Natural killer cell (primary cell): ENCODE measurements at places on chromosomes 11 and 22. TPM values are rescaled to one million over a fixed set of nuclear protein-coding genes. Genes with fewer than 3 reads are reported as not detected.
A peak's percentile ranks its signal among the peaks of the same experiment; 100 is the strongest.

DNA sequence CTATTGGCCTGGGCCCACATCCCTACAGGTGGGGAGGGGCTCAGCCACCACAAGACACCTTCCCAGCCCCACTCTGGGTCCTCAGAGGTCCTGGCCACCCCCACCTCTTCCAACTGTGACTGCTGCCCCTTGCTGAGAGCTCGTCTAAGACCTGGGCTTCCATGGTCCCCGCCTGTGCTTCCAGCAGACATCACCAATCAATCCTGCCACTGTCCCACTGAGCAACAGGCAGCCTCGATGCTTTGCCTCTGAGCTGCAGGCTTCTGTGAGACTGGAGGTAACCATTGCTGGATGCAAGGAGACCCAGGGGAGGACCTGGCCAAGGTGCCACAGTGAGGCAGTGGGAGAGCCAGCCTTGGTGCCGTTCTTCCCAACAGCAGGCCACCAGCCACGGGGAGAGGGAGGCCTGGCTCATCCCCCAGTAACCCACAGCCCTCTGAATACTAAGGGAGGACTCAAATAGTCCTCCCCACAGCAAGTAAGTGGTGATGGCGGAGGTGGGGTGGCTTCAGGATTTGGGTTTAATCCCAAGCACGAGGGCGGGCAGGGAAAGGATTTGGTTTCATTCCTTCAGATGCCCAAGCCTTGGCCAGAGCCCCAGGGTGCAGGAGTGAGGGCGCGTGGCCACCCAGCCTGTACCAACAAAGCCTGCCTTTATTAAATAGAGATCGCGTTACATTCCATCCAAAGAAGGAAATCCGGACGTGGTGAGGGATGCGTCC is 5.5 kb upstream of the FADS3 start:
- H3K4me3 ChIP-seq, result no peak overlapping the region
- H3K27me3 ChIP-seq, result no peaks in the 10 kb centered on the region
- DNase-seq, result peak; percentile 13
- peaks cover 14% of the 10 kb centered on the region for H3K4me1 ChIP-seq
- no peaks in the 10 kb centered on the region for H3K36me3 ChIP-seq
- no peak overlapping the region for H3K27ac ChIP-seq

DNA sequence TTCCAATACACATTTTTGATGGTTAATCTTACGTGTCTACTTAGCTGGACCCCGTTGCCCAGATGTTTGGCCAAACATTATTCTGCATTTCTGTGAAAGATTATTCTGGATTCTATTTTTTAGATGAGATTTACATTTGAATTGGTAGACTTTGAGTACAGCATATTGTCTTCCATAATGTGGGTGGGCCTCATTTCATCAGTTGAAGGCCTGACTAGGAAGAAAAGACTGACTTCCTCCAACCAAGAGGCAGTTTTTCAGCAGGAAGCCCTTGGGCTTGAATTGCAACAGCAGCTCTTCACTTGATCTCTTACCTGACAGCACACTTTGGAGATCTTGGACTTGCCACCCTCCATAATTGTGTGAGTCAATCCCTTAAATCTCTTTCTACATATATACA is 58.7 kb downstream of the FDX1 start:
- H3K4me3 ChIP-seq, result no peak overlapping the region
- no peaks in the 10 kb centered on the region for H3K27me3 ChIP-seq
- H3K36me3 ChIP-seq, result no peaks in the 10 kb centered on the region
- H3K4me1 ChIP-seq, result no peaks in the 10 kb centered on the region
- H3K27ac ChIP-seq, result no peak overlapping the region
- DNase-seq, result no peak

Gene ARHGAP20
- total RNA-seq, result not detected

- DNase-seq, result no peak
- no peaks in the 10 kb centered on the region for H3K27me3 ChIP-seq
- no peak overlapping the region for H3K4me3 ChIP-seq
- peaks cover 21% of the 10 kb centered on the region for H3K4me1 ChIP-seq
Observed at GRCh38 chr22:42001706-42002105, 3.1 kb downstream of the WBP2NL start.

- H3K27me3 ChIP-seq, result peaks cover 17% of the 10 kb centered on the region
- no peaks in the 10 kb centered on the region for H3K36me3 ChIP-seq
- H3K27ac ChIP-seq, result no peak within 1 kb of the TSS
- peak; percentile 30 for DNase-seq
Observed at GRCh38 chr11:15073361-15074205, at the start of gene CALCB. CALCB (plus strand) TSS chr11:15073593; CDS start chr11:15074719, 1,126 bp downstream.

Gene SYNGR1
- 31.3 TPM for total RNA-seq

Gene H19
- not detected for total RNA-seq

Gene ANKK1
- total RNA-seq, result 0.93 TPM

- H3K4me1 ChIP-seq, result no peaks in the 10 kb centered on the region
- no peak for DNase-seq
- no peak overlapping the region for H3K4me3 ChIP-seq
- no peak overlapping the region for H3K27ac ChIP-seq
- no peaks in the 10 kb centered on the region for H3K36me3 ChIP-seq
Observed at GRCh38 chr22:33835265-33835664, 85.0 kb downstream of the LARGE1 start.

Gene CSRP3
- not detected for total RNA-seq

- no peaks in the 10 kb centered on the region for H3K36me3 ChIP-seq
- no peak overlapping the region for H3K4me3 ChIP-seq
- no peaks in the 10 kb centered on the region for H3K4me1 ChIP-seq
- DNase-seq, result no peak
- no peak overlapping the region for H3K27ac ChIP-seq
Observed at GRCh38 chr11:113895367-113896155, 9.0 kb upstream of the HTR3B start.

GRCh38 chr22:49193348-49193747 is 634.3 kb downstream of the BRD1 start:
- H3K4me3 ChIP-seq, result no peak overlapping the region
- H3K36me3 ChIP-seq, result no peaks in the 10 kb centered on the region
- no peaks in the 10 kb centered on the region for H3K4me1 ChIP-seq
- H3K27ac ChIP-seq, result no peak overlapping the region
- no peaks in the 10 kb centered on the region for H3K27me3 ChIP-seq
- no peak for DNase-seq

DNA sequence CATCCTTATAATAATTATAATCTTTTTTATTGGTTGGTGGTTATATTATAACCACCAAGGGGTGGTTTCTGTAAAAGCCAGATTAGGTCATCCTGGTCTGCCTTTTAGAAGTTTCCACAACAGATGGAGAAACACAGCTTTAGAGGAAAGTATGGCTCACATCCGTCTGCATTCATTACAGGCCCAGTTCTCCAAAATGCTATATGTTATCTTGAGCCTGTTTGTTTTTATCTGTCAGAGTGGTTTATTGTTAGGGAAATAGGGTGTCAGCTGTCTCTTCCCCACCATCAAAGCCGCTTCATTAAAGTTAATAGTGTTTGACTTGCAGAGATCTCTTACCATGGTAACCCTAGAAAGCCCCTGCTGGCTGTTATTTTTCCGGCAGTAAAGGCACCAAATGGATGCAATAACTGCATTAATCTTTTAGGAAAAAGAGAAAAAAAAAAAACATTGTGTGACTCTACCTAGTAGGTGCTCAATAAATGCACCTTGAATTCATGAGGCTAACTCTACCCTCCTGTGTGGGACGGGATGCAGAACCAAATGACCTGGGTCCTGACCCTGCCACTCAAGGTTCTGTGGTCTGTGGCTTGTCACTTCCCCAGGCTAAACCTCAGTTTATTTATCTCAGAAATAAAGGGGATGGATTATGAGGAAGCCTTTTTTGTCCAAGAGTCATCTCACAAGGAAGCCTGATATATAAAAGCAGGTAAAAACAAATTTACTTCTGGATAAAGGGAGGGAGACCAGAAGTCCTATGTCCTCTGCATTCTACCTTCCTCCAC is 118.3 kb downstream of the WT1 start:
- H3K4me3 ChIP-seq, result no peak overlapping the region
- H3K4me1 ChIP-seq, result peaks cover 3% of the 10 kb centered on the region
- H3K27me3 ChIP-seq, result no peaks in the 10 kb centered on the region
- H3K36me3 ChIP-seq, result no peaks in the 10 kb centered on the region
- DNase-seq, result no peak

Gene AQP11
- 0.21 TPM for total RNA-seq

Gene APLNR
- total RNA-seq, result not detected

GRCh38 chr11:76208438-76209374 is 2.4 kb upstream of the WNT11 start:
- peak overlapping the region; percentile 52 for H3K4me3 ChIP-seq
- peak; percentile 89 for DNase-seq
- H3K4me1 ChIP-seq, result peaks cover 49% of the 10 kb centered on the region
- no peaks in the 10 kb centered on the region for H3K36me3 ChIP-seq

Gene NLRP14
- not detected for total RNA-seq

DNA sequence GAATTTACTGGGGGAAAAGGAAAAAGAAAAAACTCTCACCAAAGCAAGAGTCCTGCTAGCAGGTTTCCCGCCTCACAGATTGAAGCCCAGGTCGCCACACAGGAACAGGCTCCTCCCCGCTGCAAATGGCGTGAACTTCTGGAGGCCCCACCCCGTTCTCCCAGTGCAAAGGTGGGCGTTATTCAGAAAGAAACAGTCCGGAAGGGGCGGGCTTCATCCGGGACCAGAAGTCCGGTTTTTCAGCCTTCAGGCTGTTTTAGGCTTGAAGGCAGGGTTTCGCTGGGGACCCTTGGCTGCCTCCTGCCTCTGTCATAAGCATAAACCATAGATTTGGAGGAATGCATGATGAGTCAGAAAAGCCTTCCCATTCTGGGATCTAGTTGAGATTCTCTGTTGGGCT is 148.3 kb upstream of the POU2AF2 start:
- H3K4me1 ChIP-seq, result no peaks in the 10 kb centered on the region
- H3K27me3 ChIP-seq, result no peaks in the 10 kb centered on the region
- DNase-seq, result no peak
- no peak overlapping the region for H3K4me3 ChIP-seq
- no peaks in the 10 kb centered on the region for H3K36me3 ChIP-seq
- no peak overlapping the region for H3K27ac ChIP-seq
